ENCODE measurements at places on chromosomes 2 and 18.
A peak's percentile ranks its signal among the peaks of the same experiment; 100 is the strongest.

GRCh38 chr2:152336854-152337510 lies 2.0 kb downstream of the FMNL2 start:
- peak; percentile 40 for DNase-seq

DNA sequence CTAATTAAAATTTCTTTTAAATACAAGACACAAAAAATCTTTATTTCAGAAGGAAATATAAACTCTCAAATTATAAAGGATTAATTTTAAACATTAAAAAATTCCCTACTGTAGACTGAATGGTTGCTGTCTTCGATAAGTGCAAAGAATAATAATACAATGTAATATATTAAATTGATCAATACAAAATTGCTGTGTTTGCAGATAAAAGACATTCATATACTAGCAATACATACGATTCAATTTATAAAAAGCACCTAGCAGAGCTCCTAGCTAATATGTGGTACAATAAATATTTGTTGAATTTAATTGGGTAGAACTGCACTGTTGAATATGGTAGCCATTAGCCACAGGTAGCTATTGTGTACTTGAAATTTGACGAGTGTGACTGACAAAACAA lies 6.6 kb downstream of the ZSWIM2 start:
- DNase-seq: no peak

DNA sequence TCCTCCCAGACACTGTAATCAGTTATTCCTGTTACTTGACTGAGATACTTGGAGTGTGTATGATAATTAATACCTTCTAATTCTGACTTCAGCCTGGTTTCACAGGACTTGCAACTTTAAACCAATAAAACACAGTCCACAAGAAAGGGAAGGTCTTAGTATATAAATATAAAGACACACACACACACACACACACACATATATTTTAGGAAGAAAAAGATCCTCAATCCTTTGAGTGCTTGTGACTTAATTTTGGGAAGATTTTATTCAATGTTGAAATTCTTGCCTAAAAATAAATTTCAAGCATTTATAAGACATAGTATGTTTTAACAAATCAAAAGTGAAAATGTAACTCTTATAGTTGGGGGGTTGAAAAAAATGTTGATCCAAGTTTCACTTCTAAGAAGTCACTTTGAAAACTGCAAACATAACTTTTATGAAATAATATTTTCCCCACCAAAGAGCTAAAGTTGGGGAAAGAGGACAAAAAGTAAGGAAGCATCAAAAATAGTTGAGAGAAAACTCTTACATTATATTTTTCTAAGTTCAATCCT lies 824 bp upstream of the VPS54 start:
- no peak for DNase-seq

GRCh38 chr2:8086357-8086756 lies 595.5 kb upstream of the ID2 start:
- DNase-seq: no peak

Data from H9 (cell line).